ENCODE measurements at places on chromosomes 6 and 20.

DNA sequence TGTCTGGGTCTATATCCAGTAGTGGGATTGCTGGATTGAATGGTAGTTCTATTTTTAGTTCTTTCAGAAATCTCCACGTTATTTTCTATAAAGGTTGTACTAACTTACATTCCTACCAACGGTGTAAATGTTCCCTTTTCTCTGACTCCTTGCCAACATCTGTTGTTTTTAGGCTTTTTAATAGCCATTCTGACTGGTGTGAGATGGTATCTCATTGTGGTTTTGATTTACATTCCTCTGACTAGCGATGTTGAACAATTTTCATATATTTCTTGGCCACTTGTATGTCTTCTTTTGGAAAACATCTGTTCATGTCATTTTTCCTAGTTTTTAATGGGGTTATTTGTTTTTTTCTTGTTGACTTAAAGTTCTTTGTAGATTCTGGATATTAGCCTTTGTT is 99.3 kb downstream of the BMP2 start:
- DNase-seq: no peak

- no peak for DNase-seq
Measured at GRCh38 chr20:23551383-23551782, 16.9 kb downstream of the CST9L start.

DNA sequence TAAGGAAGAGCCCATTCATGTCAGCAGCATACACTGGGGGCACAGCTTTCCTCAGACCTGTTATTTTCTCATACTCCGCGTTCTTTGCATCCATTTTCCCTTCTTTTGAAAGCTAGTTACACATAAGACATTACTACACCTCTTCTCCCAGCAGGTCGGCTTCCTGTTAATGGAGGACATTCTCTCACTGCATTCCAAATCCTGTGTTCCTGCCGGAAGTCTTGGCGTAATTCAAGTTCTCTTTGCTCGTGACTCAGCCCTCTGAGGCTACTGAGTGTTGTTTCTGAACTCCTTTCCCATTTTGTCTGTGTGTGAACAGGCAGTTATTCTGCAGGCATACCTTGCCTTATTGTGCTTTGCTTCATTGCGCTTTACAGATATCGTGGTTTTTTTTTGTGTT is 97.5 kb upstream of the ZBTB24 start:
- no peak for DNase-seq

DNA sequence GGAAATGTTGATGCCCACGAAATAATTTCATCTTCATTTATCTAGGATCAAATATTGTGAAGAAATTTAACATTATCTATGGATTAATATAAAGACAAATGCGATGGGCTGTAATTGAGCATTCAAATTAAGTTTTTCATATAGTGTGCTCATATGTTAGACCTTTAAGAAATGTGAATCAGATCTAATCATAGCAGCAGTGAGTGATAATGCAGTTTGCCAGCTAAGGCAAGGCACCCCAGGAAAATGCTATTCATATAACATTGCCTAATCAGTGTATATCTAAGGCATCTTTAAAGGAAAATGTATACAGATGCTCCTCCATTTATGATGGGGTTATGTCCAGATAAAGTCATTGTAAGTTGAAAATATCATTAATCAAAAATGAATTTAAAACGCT is 135.2 kb downstream of the KCNQ5 start:
- DNase-seq: no peak

- DNase-seq: no peak
Measured at GRCh38 chr6:36793296-36793912, 45.8 kb downstream of the CPNE5 start.

- DNase-seq: no peak
Measured at GRCh38 chr20:20195021-20195705, 142.8 kb downstream of the CFAP61 start.

DNA sequence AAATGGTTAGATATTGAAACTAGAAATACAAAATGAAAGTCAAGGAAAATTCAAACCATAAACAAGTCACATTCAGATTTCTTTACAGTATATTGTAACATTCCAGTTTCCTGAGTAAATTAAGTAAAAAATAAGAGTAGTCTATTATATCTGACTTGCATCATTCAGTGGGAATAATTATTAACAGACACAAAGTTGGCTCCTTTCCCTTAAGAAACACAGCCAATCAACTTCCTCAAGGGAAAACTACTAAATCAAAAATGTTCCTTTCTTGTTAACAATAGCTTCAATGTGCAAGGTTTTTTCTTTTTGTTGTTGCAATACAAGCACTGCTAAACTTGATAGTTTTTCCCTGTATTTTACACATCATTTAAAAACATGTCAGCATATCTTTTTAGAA is 33.2 kb downstream of the DNAAF9 start:
- no peak for DNase-seq

- no peak for DNase-seq
Measured at GRCh38 chr20:57615445-57615811, 4.8 kb downstream of the ZBP1 start.

GRCh38 chr6:111573131-111573883 is 32.4 kb downstream of the TRAF3IP2 start:
- DNase-seq: no peak

DNA sequence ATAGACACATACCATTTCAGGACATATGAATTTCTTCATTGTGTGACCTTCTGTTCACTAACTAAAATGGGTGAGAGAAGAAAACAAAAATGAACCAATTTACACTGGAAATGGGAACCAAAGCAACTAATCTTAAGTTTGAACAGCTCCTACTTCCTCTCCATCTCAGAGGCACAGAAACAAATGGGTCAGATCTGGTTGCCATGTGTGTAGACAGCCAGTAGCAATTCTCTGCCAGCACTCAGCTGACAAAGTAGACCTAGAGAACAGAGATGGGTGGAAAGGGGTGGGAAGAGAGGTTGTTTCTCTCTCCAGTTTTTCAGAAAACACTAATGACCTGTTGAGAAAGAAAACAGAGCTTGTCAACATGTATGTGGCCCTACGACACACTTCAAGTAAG is 14.3 kb upstream of the POPDC3 start:
- DNase-seq: no peak

DNA sequence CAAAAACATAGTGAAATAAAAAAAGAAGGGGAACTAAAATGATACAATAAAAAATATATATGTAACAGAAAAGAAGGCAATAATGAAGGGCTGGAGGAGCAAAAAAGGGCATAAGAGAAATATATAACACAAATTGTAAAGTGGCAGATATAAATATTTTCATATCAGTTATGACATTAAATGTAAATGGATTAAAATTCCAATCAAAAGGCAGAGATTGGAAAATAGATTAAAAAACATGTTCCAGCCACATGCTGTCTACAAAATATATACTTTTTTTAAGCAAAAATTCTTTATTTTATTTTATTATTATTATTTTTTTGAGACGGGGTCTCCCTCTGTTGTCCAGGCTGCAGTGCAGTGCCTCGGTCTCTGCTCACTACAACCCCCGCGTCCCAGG is 23.9 kb upstream of the NT5E start:
- DNase-seq: no peak

- peak; percentile 68 for DNase-seq
Measured at GRCh38 chr6:130697995-130698535, 129.1 kb upstream of the SMLR1 start.

DNA sequence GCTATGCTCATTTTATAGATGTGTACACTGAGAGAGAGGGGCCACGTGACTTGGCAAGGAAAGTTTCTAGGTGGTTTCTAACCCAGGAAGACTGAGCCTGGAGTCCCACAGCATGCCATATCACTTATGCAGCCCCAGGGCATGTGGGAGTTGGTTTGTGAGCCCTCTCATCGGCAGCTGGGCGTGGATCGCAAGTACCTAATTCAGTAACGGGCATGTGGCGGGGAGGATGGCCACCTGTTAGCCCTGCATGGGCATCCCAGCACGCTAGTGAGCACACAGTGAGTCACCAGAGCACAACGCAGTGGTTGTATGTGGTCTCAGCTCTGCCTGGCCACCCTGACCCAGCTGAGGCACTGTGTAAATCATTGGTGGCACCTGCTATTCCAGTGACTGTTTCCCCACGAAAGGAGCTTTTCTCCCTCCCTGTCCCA is 88.3 kb downstream of the NINL start:
- no peak for DNase-seq

DNA sequence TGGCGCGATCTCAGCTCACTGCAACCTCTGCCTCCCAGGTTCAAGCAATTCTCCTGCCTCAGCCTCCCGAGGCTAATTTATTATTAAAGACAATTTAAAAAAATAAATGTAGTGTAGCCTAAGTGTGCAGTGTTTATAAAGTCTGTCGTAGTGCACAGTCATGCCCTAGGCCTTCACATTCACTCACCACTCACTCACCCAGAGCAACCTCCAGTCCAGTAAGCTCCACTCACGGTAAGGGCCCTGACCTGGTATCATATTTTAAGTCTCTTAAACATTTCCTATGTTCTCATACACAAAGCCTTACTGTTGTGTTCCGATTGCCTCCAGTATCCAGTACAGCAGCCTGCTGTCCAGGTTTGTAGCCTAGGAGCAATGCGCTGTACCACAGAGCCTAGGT is 168.2 kb upstream of the FOXQ1 start:
- DNase-seq: no peak

DNA sequence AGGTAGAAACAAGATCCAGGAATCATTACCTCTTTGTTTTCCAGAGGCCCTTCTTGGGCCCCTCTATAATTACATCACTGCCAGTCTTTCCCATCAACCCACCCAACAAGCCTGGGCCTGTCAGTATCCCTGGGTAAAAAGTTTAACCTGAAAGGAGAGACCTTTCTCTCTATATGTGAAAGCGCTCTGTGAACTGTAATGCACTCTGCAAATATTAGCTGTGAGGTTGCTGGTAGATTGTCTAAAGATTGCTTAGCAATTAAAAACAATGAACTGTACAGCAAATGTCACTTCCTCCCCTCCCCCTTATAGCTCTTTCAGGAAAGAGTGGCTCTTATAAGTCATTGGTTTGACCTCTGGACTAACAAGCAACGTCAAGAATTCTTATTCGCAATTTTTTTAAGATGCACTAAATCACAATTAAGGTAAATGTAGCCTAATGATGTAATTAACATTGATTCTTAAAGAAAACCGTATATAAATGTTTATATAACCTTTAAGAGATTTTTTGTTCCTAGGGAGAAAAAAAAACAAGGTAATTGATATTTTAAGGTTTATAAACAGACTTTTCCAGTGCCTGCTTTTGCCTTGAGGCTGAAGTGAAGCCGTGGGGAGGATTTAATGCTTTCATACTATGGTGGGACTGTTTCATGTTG is 18.4 kb downstream of the ECT2L start:
- no peak for DNase-seq

GRCh38 chr20:42576167-42576566 is 613.5 kb downstream of the PTPRT start:
- no peak for DNase-seq

DNA sequence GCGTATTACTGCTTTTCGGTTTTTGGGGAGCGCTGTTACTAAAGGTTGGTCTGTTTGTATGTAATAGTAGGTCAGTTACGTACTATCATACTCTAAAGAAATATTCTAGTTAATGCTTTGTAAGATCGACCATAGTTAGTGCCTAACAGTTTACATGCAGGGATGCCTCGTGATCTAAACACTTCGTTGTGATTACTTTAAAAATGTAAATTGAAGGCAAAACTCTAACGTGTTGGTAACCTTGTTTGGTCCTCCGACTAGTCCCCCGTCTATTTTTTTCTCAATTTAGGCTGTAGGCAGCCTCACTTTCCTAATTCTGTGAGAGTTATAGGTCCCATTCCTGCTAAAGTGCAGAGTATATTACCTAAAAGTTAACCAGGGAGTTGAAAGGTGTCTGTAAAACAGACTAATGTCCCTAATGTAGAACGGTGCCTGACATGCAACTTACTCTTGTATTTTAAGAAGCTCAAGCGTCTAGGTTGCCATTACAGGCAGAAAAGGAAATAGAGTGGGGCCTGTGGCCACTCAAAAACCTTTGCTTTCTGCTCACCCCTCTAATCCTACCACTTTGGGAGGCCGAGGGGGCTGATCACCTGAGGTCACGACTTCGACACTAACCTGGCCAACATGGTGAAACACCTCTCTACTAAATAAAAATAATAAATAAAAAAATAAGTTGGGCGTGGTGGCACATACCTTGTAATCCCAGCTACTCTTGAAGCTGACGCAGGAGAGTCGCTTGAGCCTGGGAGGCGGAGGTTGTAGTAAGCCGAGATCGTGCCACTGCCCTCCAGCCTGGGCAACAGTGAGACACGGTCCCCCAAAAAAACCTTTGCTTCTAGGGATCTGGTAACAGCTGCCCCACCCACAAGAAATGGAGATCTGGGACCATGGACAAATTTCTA is 37.8 kb downstream of the HFE start:
- no peak for DNase-seq

DNA sequence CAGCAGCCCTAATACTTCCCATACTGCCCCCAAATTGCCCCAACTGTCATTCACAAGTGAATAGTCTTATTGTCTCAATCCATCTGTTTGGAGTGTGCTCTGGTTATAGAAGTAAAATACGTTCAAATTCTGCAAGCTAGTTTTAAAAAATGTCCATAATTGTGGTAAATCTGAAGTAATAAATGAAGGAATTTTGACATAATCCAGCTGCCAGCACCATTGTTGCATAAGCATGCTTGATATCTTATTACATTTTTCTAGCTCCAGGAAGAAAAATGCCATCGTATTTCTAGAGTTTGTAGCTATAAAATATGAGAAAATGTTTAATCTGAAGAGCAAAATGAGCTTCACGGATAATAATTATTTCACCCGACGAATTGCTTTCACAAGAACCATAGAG is 664.7 kb downstream of the RFPL4B start:
- DNase-seq: no peak

DNA sequence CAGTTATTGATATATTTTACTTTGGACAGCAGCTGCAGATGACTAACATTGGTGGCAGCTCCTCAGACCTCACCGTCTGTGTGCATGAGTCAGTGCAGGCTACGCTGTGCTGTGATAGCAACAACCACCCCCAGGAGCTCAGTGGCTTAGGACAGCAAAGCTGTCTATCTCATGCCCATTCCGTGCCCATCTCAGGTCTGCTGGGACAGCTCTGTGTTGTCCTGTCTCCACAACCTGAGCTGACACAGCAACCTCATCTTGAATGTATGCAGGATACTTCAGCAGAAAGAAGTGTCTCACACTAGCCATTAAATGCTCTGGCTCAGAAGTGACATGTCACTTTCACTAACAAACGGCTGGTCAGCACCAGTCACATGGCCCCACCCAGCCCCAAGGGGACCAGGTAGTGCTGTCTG is 47.7 kb downstream of the BANF2 start:
- DNase-seq: no peak

DNA sequence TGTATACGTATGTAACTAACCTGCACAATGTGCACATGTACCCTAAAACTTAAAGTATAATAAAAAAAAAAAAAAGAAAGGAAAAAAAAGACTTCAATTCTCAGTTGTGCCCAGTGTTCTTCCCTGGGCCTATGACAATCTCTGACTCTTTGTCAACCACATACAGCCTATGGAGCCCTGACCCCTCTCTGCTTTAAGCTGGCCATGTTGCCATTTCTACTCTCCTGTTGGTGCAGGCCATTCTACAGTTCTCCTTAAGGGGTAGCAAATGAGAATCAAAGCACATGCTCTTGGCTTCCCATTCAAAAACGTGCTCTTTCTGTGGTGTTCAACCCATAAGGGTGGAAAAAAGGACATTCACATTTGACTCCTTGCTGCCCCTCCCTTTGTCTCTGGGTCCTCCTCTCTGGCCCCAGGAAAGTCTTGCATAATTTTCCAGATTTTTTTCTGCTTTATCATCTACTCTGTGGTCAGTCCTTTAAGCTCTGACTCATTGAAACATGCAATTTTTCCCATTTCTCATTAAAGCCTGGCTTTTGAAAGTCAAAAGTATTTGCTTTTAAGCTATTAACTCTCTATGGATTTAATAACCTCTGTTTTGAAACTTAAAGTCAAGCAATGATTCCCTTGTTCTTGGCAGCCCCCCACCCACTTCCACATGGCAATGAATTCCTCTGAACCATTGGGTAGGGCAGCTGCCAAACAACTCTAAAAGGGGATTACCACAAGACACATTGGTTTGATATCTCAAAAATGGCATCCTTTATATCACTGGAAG is 208.6 kb upstream of the MCHR2 start:
- DNase-seq: no peak
